ENCODE measurements at places on chromosomes 5 and 9. TPM values are rescaled to one million over a fixed set of nuclear protein-coding genes. Genes with fewer than 3 reads are reported as not detected.

DNA sequence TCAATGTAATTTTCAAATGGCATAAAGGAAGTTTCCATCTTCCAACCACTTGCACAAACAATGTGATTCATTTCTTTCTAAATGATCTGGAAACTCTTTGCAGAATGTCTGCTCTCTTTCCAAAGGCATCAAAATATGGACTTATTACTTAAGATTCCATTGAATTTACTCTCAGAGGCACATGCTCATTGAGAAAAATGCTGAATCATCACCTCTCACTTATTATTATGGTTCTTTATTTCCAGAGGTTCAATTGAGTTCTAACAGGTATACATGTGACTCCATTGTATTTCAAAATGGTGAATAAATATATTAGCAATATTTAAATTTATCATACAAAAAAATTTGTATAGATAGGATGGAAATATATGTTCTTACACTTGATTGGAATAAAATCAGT, 1140.6 kb downstream of the EFNA5 start:
- DNase-seq, result no peak

- no peak for DNase-seq
These were observed 3.0 kb downstream of the ARSI start for GRCh38 chr5:150299571-150300327.

DNA sequence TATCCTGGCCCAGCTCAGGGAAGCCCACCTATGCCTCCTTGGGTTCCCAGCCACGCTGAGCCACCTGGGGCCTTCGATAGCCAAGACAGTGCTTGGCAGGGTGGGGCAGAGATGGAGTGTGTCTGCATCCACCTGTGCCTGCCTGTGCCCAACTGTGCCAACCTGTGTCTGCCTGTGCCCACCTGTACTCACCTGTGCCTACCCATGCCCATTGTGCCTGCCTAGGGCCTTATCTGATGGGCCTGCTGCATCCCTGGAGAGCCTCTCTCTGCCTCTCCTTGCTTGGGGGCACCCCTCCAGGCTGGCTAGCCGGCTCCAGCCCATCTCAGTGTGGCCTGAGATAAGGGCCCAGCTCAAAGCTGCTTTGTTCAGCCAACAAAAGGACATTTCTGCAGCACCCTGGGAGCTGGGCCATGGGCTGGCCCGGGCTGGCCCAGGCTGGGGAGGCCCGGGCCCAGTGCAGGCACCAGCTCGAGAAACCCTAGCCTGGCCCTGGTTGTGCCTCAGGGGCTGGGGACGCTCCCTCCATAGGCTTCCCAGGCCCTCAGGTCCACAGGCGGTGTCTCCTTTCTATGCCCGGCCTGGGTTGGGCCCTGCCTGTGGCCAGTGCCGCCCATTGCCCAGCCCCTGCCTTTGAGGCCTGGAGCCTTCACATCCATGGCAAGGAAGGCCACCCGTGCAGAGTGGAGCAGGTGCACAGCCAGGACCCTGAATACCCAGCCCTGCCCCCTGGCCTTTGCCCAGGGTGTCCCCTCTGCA, 37.3 kb upstream of the NOTCH1 start:
- no peak for DNase-seq

DNA sequence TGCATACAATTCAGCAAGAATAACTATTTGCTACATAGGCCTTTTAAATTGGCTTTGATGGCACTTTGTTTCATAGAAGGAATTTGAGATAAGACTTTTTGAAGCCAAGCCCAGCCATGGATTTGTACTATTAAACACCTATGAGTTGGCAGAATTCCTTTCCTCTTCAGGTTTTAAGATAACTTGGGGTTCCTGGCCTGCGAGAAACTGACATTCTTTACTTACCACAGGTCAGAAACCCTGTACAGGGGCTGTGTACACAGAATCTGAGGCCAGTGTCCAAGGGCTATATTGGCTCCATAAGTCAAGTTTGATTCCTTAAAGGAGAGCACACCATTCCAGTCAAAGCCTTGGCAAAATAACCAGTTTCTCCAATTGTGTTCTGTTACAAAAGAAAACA, 10.8 kb upstream of the BTNL3 start:
- DNase-seq, result no peak

GRCh38 chr5:116746668-116747067, 172.0 kb upstream of the SEMA6A start:
- DNase-seq, result no peak

- no peak for DNase-seq
These were observed 45.3 kb downstream of the CERT1 start for GRCh38 chr5:75466006-75466716.

GRCh38 chr5:125381290-125381689, 634.9 kb upstream of the ZNF608 start:
- DNase-seq, result no peak

GRCh38 chr5:158560170-158560569, 539.5 kb downstream of the EBF1 start:
- no peak for DNase-seq

GRCh38 chr5:91221917-91222316, 161.2 kb downstream of the ARRDC3 start:
- DNase-seq, result no peak

- DNase-seq, result no peak
These were observed 558 bp downstream of the GRPEL2 start for GRCh38 chr5:149345892-149346222.

DNA sequence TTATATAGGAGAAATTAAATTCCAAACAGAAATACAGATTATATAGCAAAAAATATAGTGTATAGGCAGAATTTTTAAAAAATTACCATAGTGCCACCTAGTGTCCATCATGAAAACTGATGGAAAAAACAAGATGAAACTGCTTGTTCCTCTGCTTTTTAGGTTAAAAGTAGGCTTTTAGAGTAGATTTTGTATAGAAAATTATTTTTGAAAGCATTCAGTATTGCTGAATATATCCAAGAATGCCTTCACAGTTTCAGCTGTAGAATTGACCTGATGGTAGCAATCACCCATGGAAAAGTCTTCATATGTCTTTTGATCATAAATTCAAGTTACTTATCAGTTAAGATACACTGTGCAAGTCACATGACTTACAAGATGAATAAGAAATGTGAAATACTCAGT, 19.7 kb downstream of the RIOK2 start:
- no peak for DNase-seq

DNA sequence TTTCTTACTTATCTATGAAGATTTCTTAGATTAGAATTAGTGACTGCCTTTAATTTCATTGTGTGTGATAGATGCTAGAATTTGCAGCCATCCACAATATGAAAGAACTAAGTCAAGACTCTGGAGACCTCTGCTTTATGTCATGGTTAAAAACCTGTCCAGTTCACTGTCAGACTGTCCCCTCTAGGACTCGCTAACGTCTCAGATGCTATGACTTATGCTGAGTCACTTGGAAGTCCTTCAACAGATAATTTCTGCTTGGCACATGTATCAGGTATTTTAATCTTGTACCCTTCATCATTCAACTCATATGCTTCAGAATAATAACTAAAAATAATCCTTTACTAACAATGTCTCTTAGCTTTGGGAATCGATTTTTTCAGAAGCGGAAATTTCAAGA, 230.5 kb upstream of the DMAC1 start:
- no peak for DNase-seq

DNA sequence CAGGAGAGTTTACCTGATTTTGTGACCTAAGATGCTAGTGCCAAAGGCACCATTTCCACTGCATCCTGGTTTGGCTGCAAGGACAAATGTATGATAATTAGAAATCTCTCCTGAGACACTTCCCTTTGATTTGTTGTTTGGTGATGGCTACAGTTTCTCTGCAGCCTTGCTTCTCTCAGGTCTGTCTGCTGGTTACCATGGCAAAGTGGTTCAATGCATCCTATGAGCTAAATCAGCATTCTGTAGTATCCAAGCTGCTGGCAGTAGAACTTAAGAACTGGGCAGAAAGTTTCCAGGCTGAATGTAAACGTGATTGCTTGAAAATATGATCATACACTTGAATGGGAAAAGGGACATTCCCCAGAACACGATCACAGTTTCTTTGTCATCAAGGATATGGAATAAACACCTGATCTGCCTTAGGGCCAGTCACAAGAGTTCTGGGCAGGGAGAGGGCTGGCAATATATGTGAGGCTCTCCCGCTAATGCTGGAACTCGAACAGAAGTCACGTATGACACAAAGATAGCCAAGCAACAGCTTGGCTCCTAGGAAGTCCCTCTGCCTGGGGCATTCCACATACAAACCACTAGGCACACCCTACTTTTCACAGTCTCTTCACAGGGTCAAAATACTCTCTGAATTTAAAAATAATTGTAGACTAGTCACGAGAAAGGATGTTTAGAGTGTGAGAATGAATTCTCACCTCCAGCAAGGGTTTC, 138.1 kb upstream of the GRAMD2B start:
- no peak for DNase-seq

GRCh38 chr5:119322312-119322947, 33.4 kb upstream of the TNFAIP8 start:
- no peak for DNase-seq

DNA sequence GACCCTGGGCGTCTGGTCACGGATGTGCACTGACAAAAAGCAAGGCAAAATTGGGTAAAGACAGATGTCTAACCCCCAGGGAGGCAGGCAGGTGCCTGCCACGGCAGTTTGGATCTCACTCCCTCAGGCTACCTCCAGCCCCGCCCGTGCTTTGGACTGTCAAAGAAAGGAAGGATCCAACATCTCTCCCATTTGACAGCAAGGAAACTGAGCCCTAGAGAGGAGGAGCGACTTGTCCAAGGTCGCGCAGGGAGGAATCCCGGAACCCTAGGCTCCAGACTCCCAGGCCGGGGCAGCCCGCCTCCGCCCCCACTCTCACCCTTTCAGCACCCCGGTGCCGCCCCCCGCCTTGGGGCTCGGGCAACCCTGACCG, 376 bp downstream of the GOLGA1 start:
- DNase-seq, result no peak

DNA sequence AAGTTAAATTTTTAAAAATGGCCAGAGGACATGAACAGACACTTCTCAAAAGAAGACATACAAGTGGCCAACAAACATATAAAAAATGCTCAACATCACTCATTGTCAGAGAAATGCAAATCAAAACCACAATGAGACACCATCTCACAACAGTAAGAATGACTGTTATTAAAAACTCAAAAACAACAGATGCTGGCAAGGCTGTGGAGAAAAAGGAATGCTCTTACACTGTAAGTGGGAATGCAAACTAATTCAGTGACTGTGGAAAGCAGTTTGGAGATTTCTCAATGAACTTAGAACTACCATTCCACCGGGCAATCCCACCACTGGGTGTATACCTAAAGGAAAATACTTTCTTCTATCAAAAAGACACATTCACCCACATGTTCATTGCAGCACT, 168.5 kb upstream of the PIK3R1 start:
- no peak for DNase-seq

TMEM252 gene
- not detected for total RNA-seq

AQP3 gene
- 5.5 TPM for total RNA-seq

NEUROG1 gene
- not detected for total RNA-seq

CDX1 gene
- not detected for total RNA-seq

ZNF367 gene
- 18.1 TPM for total RNA-seq

F2RL1 gene
- 119 TPM for total RNA-seq

TTLL11 gene
- total RNA-seq, result 2.2 TPM

TAF1L gene
- total RNA-seq, result not detected

Measured in HCT116 (cell line).